Daoy (cell line): ENCODE measurements at places on chromosomes 2 and 18. TPM values are rescaled to one million over a fixed set of nuclear protein-coding genes. Genes with fewer than 3 reads are reported as not detected.

GRCh38 chr18:13446610-13447461 lies 228.3 kb downstream of the LDLRAD4 start:
- peak; percentile 42 for DNase-seq

- no peak for DNase-seq
Measured at GRCh38 chr2:158774681-158775080, 20.4 kb upstream of the DAPL1 start.

Gene RGPD3
- 0.06 and 0.80 TPM in 2 replicates for total RNA-seq

Gene KIF5C
- total RNA-seq, result 3.2 and 5.1 TPM in 2 replicates

DNA sequence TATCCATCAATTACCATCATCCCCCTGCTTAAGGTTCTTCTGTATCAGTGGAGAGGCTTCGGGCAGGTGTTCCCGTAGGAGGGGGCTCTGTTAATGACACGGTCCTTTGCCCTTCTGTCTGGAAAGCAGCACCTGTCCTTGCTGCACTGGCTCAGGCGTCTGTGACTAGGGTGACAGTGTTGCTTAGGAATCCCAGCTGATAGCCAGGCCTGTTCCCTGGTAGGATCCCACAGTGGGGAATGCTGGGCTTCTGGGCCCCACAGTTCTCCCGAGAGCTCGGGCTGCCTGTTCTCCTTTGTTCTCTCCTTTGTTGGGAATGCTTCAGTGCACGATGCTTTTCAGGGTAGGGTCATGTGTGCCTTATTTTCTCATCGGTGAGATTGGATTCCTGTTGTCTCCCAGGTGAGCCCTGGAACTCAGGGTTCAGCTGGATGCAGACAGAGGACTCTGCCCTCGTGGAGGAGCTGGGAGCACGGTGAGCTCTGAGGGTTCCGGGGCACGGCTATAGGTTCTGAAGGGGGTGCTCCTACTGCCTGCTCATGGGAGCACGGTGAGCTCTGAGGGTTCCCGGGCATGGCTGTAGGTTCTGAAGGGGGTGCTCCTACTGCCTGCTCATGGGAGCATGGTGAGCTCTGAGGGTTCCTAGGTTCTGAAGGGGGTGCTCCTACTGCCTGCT lies 9.6 kb downstream of the SNTG2 start:
- DNase-seq, result no peak

DNA sequence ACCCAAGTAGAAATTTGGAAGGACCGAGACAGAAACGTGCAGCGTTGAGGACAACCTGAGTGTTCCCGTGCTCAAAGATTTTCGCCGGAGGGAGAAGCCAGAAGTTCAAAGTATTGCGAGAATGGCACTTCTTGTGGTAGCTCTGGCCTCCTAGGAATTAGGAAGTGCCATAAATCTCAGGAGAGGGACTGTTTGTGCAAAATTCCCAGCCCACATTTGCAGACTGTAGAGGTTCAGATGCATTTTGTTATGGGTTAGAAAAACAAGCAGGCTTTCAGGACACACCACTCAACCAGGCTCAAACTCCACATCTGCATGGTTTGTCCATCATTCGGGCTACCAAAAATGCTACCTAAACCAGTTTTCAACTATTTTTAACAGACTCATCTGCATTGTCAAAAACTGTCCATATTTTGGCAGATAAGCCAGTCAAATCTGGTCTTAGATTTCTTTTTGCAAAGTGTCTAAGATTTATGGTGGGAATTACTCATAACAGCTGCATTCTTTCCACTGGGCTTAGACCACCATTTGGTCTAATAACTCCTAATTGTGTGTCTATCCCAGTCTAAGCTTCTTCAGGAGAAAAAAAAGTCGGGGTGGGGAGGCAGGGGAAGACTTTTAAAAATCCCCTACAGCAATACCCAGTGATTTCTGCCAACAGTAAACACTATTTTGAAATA lies 422.9 kb downstream of the ARHGAP15 start:
- no peak for DNase-seq

GRCh38 chr2:232897598-232898408 lies 27.7 kb downstream of the SNORC start:
- no peak for DNase-seq

Gene REEP1
- 4.1 TPM in 2 replicates for total RNA-seq

GRCh38 chr2:71190656-71191569 lies 36.0 kb downstream of the PAIP2B start:
- DNase-seq, result no peak

DNA sequence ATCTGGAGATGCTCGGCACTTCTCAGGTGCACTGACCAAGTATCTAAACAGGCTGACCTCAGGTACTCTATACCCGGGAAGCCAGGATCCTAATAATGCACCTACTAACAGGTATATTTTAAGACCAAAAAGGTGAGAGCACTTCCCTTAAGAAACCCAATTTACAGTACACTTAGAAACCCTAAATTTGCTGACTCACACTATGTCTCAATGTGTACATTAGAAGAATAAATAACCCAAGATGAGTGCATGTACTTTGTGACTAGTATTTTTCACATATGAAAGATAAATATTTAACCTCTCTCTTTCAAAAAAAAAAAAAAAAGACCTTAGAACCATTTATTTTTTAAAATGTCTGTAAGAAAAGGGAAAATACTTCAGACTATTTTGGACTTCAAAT lies 118.8 kb downstream of the ZNF516 start:
- DNase-seq, result no peak

DNA sequence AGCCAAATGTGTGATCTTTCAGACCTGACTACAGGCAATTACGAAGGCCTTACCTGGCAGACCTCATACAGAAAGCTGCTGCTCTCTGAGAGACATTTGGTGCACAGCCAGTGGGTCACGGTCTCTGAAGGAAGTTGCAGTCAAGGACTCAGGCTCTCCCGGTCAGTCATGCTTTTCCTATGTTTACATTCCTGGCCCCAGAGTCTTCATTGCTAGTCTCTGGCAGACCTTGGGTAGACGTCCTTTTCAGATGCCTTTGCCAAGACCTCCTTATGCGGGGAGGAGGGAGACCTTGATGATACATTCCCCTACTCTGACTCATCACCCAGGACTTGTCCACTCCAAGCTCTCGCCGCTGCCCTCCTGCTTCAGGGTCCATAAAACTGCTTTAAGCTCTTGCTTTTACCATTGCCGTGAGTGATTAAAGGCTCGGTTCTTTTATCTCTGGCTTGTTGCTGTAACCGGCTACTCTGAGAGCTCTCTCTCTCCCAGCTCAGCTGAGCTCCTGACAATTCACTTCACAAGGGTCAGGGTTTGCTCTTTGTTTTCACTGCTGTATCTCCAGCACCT lies 62.0 kb upstream of the SLC35F5 start:
- peak; percentile 90 for DNase-seq

Gene KCNJ13
- total RNA-seq, result not detected in 2 replicates

GRCh38 chr18:48621815-48622555 lies 83.2 kb downstream of the CTIF start:
- no peak for DNase-seq

DNA sequence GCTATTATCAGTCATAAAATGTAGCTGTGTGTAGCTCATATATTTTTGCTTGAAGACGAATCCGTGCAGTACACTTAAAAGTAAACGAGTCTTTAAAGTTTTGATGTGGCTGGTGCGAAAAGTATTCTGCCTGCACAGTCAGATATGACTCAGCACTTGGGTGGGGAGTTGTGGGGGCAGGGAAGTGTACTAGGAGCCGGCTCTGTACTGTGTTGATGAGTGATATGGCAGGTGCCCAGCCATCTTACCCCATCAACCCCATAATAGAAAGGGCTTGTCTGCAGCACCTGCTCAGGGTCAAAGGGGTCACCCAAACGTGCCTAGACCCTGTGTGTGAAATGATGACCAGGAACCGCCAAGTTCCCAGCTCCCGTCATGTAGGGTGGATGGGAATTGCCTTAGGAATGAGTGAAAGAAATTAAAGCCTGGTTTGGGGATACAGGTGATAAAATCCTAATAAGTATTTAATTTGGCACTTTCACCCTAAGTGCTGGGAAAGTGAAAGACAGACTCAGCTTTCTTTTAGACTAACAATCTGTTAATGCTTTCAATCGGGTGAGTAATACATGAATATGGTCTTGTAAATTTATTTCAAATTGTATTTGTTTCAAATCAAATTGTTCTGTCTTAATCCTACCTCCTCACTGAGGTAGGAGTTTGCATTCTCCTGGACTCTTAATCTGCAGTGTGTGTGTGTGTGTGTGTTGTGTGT lies 48.0 kb downstream of the BCL2L11 start:
- peak; percentile 74 for DNase-seq

- DNase-seq, result no peak
Measured at GRCh38 chr2:96159084-96159830, 14.0 kb upstream of the DUSP2 start.

DNA sequence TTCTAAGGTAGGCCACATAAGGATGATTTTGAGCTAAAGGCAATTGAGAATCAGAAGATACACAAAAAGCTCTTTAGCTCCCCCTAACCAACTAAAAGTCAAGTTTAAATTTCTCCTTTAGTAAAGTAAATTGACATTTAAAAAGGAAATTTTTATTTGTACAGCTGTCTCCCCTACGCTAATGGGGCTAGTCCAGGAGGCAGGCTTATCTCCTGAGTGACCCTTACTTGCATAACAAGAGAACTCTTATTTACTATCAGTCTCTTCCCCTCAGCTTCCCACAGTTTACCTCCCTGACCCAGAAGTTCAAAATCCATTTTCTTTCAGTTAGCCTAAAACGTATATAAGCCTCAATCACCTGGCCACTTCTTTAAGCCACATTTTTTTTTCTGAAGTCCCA lies 1002.8 kb upstream of the NRXN1 start:
- no peak for DNase-seq

DNA sequence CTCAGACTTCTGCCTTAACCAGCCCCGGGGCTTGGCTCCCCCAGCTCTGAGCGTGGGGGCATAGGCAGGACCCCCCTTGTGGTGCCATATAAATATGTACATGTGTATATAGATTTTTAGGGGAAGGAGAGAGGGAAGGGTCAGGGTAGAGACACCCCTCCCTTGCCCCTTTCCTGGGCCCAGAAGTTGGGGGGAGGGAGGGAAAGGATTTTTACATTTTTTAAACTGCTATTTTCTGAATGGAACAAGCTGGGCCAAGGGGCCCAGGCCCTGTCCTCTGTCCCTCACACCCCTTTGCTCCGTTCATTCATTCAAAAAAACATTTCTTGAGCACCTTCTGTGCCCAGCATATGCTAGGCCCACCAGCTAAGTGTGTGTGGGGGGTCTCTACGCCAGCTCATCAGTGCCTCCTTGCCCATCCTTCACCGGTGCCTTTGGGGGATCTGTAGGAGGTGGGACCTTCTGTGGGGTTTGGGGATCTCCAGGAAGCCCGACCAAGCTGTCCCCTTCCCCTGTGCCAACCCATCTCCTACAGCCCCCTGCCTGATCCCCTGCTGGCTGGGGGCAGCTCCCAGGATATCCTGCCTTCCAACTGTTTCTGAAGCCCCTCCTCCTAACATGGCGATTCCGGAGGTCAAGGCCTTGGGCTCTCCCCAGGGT lies 5.5 kb downstream of the CTDSP1 start:
- no peak for DNase-seq

Gene FARP2
- 22.6 and 34.4 TPM in 2 replicates for total RNA-seq

- DNase-seq, result no peak
Measured at GRCh38 chr2:239894276-239894675, 130.9 kb downstream of the NDUFA10 start.

DNA sequence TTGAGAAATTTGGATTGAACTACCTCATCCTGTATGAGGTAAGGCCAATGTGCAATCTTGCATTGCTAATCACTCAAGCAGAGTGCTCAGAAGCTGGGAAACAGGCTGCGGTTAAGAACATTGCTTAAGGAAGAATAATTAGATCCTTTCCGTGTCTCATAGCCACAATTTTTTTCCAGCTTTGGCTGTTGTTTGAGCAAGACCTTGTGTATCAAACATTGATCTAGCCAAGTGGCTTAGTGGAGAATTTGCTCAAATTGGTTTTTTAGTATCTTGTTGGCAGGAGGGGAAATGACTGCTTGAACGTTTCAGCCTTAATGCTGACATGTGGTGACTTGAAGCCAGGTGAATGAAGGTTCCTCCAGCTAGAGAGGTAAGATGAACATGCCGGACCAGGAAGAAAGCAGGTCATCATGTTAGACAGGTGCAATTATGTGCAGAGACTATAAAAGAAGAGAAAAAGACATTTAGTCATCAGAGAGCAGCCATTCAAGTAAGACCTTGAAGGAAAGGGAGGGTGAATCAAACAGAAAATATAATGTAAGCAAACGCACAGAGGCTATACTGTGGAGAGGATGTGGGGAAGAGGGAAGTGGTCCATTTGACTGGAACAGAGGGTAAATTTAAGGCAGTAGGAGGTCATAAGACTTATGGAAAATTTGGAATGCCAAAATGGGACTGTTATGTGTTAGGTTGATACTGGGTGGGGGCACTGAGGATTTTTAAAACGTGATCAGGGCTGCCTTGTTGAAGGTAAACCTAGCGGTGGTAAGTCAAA lies 98.9 kb upstream of the CYP1B1 start:
- peak; percentile 94 for DNase-seq

DNA sequence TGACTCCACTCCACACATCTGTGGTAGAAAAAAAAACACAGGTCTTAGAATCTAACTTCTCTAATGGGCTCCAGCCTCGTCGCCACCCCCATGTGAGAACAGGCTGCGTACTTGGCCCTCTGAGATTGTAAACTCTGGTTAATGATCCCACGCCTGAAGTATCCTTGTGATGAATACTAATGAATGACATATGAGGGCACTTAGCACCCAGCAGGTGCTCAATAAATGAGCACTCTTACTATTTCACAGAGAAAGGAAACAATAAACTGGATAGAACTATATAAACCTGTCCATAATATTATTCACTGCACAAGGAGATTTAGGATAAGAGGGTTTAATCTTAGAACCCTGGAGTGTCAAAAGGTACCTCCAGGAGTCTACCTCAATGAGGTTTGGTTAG lies 310.1 kb upstream of the HNRNPA3 start:
- no peak for DNase-seq

GRCh38 chr2:44104855-44105271 lies 63.8 kb upstream of the PPM1B start:
- DNase-seq, result no peak

DNA sequence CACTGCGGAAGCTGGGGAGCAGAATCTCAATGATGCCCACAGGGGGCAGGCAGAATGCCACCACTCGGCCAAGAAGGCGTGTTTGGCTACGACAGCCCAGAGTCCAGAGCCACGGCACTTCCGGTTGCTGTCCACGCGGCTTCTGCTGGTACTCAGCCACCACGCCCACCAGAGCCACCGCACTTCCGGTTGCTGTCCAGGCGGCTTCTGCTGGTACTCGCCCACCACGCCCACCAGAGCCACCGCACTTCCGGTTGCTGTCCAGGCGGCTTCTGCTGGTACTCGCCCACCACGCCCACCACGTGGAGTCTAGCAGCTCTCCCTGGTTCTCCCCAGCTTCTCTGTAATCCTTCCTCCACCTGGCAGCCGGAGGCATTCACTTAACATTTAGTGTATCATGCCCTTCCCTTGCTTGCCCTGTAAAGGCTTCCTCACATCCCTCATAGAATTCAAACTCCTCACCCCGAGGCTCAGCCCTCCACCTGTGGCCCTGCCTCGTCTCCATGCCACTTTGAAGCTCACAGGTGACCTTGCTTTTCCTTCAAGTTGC lies 40.1 kb upstream of the APCDD1 start:
- no peak for DNase-seq
